ENCODE measurements at places on chromosomes 12 and 14.

GRCh38 chr12:23628806-23629205, 320.7 kb downstream of the SOX5 start:
- DNase-seq = no peak

- no peak for DNase-seq
Measured at GRCh38 chr12:92546259-92546634, 156.5 kb upstream of the PLEKHG7 start.

- DNase-seq = no peak
Measured at GRCh38 chr14:100035700-100036099, 29.5 kb upstream of the EVL start.

DNA sequence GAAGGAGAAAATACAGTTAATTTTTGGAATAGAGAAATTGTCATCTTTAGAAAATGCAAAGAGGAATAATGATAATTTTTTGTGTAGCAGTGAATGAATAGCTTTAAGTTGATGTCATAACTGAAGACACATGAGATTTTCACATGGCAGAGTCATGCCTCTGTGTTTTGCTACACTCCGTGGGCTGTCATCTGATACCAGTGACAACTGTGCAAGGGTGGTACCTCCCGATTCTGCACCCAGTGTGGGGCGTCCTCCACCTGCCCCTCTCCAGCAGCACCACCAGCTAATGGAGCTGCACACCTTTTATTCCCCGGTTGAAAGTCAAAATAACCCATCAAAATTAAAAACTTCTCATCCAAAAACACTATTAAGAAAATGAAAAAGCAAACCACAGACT, 47.2 kb downstream of the ANKRD9 start:
- DNase-seq = no peak

- DNase-seq = no peak
Measured at GRCh38 chr14:100874411-100875091, 29.0 kb downstream of the RTL1 start.

DNA sequence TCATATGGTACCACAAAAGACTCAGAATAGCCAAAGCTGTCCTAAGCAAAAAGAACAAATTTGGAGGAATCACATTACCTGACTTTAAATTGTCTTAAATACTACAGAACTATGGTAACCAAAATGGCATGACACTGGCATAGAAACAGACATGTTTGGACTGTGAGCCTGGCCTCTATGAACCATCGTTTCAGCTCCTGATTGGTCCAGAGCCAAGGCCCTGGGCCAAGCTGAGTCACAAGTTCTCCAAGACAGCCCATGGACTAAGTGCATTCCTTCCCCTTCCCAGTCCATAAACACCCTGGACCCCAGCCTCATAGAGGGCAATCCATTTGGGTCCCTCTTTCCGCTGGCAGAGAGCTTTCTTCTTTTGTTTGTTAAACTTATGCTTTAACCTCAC, 12.1 kb upstream of the PRR4 start:
- DNase-seq = no peak

DNA sequence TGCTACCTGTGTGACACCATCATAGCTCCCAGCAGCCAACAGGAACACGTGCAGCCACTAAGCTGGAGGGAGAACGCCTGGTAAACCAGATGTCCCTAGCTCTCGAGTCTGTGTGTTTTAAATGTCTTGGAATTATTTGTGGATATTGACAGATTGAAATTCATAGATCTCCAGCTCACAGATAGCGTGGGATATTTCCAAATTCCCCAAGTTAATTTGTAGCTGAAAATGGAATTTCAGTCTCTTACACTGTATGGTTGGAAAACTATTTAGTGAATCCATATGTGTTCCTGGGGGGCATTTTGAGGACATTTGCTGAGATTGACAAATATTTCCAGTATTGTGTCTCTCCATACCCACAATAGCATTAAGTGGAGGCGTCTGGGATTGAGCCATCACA, 618.6 kb upstream of the TMEM132C start:
- DNase-seq = no peak

DNA sequence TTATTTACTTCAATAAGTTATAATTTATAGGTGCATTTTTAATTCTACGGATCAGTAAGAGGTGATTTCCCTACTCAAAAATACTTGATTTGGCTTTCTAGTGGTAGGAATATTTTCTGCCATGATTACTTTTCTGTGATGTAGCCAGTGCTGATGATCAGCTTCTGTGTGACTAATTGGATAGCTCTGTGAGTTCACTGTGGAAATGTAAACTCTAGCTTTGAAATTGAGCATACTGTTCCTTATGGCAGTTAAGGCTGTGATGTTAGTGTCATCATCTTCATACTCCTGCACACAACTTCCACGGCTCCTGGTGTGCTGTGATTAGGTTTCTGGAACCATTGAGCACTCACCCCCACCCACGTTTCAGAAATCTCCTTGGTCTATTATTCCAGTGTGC, 48.2 kb downstream of the PLEKHA5 start:
- no peak for DNase-seq

DNA sequence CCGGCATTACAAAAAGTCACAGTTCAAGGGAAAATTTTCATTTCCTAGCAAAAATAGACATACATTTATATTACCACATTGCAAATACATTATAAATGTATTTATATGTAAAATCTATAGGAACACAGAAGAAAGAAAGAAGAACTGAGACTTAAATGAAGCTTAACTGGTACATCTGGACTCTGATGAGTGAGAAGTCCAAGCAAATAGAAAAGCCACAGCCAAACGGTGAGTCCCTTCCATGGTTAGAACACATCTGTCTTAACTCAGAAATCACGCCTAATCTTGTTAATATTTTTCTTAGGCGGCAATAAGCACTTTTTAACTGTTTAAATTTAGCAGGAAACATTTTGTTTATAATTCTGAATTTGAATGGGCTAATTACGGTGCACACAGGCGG, 9.4 kb upstream of the KLRB1 start:
- DNase-seq = no peak

- no peak for DNase-seq
Measured at GRCh38 chr14:76169776-76170175, 18.1 kb downstream of the GPATCH2L start.

- no peak for DNase-seq
Measured at GRCh38 chr12:5200278-5201087, 156.8 kb downstream of the KCNA5 start.

Data from stimulated activated CD8-positive, alpha-beta memory T cell treated with anti-CD3 and anti-CD28 coated beads, Interleukin-4, amount 100 ng/mL, for 4 hours (primary cell).